ENCODE measurements at places on chromosomes 6 and 20. TPM values are rescaled to one million over a fixed set of nuclear protein-coding genes. Genes with fewer than 3 reads are reported as not detected.

- no peak for DNase-seq
These were observed 75.7 kb upstream of the JARID2 start for GRCh38 chr6:15170126-15170525.

GRCh38 chr20:44598423-44599305 is 16.3 kb downstream of the PKIG start:
- DNase-seq = no peak

GRCh38 chr6:169312658-169313346 is 59.2 kb upstream of the THBS2 start:
- DNase-seq = no peak

DNA sequence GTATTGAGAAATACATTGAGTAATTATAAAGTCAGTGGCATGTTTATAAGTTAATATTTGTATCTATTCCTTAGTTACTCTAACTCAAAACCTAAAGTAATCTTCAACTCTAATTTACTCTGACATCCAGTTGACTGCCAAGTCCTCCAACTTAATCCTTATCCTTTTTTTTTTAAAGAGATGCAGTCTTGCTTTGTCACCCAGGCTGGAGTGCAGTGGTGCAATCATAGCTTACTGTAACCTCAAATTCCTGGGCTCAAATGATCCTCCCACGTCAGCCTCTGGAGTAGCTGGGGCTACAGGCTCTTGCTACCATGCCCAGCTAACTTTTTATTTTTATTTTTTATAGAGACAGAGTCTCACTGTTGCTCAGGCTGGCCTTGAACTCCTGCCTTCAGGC is 24.4 kb downstream of the PTPN1 start:
- no peak for DNase-seq

GRCh38 chr20:40218316-40218969 is 470.6 kb downstream of the MAFB start:
- no peak for DNase-seq

DNA sequence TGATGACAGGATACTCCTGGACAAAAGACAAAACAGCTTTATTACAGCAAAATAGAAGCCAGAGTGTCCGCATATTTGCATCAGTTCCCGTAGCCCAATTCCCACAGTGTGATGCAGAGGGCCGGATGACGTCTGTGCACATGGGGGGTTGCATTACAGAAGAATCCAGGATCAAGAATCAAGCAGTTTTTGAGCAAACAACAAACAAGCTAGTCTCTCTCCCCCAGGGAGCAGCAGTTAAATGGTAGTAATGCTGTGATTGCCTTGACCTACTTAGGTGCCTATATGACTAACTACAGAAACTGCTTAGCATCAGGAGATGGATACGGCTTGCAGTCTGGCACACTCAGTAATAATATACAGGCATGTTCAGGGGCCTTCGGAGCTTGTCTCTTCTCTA is 3.2 kb upstream of the SDHAF4 start:
- no peak for DNase-seq

GRCh38 chr6:21340573-21340972 is 253.0 kb upstream of the SOX4 start:
- peak; percentile 16 for DNase-seq

- no peak for DNase-seq
These were observed 22.4 kb downstream of the JAG1 start for GRCh38 chr20:10651227-10651990.

- peak; percentile 90 for DNase-seq
These were observed 127.5 kb downstream of the CDKAL1 start for GRCh38 chr6:20661721-20662120.

GRCh38 chr6:108789475-108789874 is 58.7 kb upstream of the ARMC2 start:
- no peak for DNase-seq

GRCh38 chr20:58891718-58892140 is 39.2 kb downstream of the GNAS start:
- DNase-seq = no peak

- no peak for DNase-seq
These were observed 98.6 kb downstream of the KCNQ5 start for GRCh38 chr6:72720464-72720863.

- DNase-seq = no peak
These were observed 3.6 kb downstream of the GTSF1L start for GRCh38 chr20:43723186-43723585.

DNA sequence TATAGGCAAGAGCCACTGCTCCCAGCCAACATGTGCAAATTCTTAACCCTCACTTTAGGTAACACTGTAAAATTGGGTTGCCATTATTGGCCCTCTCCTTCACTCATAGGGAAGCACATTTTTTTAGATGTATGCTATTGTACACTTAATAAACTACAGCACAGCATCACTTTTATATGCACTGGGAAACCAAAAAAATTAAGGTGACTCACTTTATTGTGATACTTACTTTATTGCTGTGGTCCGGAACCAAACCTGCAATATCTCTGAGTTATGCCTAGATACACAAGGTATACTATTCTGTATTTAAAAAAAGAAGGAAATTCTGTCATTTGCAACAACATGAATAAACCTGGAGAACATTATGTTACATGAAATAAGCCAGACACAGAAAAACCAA is 40.5 kb downstream of the IPCEF1 start:
- no peak for DNase-seq

GRCh38 chr6:106146852-106147351 is 60.8 kb downstream of the PRDM1 start:
- DNase-seq = no peak

- DNase-seq = no peak
These were observed 16.2 kb upstream of the MRPS18A start for GRCh38 chr6:43703512-43704429.

- no peak for DNase-seq
These were observed 27.2 kb upstream of the SRSF6 start for GRCh38 chr20:43430265-43431133.

Gene CYP24A1
- 2.3 TPM for total RNA-seq

Gene PRDM13
- total RNA-seq = not detected

Gene SYCP2
- 0.28 TPM for total RNA-seq

Gene RNF182
- total RNA-seq = 0.85 TPM

Gene MYMX
- not detected for total RNA-seq

Gene LTB
- total RNA-seq = 0.92 TPM

Gene BCLAF1
- 106 TPM for total RNA-seq

Gene GATA5
- total RNA-seq = not detected

Gene SLC35F1
- not detected for total RNA-seq

Gene MUCL3
- total RNA-seq = not detected

Gene KIAA1755
- 0.10 TPM for total RNA-seq

Gene OR2B6
- total RNA-seq = not detected

Gene MAS1
- total RNA-seq = not detected

Gene PDE10A
- not detected for total RNA-seq

Gene CLDN20
- total RNA-seq = not detected

Gene CST4
- total RNA-seq = not detected

Gene TRIM15
- not detected for total RNA-seq

Data from foreskin keratinocyte (primary cell).